Cerebellum (tissue), 4 donors: ENCODE measurements at places on chromosomes 2 and 18. TPM values are rescaled to one million over a fixed set of nuclear protein-coding genes. Genes with fewer than 3 reads are reported as not detected.

The ZSWIM2 gene
- 0.18 TPM for total RNA-seq

The PDCL3 gene
- 7.1 TPM for total RNA-seq

The SULT1C2 gene
- total RNA-seq, result 0.73 TPM

The C2orf42 gene
- 20.4 TPM for total RNA-seq

The ALK gene
- 6.4 TPM for total RNA-seq

The MYO5B gene
- 5.5 TPM for total RNA-seq

The DSG4 gene
- not detected for total RNA-seq

The ROCK1 gene
- total RNA-seq, result 73.0 TPM

The RND3 gene
- total RNA-seq, result 101 TPM

The AFF3 gene
- 69.8 TPM for total RNA-seq

The PRKAG3 gene
- total RNA-seq, result not detected

The SNORC gene
- 4.2 TPM for total RNA-seq

The LHCGR gene
- 1.5 TPM for total RNA-seq

The YWHAQ gene
- 467 TPM for total RNA-seq

GRCh38 chr2:161358838-161359237, 50.6 kb downstream of the PSMD14 start:
- no peak for DNase-seq

DNA sequence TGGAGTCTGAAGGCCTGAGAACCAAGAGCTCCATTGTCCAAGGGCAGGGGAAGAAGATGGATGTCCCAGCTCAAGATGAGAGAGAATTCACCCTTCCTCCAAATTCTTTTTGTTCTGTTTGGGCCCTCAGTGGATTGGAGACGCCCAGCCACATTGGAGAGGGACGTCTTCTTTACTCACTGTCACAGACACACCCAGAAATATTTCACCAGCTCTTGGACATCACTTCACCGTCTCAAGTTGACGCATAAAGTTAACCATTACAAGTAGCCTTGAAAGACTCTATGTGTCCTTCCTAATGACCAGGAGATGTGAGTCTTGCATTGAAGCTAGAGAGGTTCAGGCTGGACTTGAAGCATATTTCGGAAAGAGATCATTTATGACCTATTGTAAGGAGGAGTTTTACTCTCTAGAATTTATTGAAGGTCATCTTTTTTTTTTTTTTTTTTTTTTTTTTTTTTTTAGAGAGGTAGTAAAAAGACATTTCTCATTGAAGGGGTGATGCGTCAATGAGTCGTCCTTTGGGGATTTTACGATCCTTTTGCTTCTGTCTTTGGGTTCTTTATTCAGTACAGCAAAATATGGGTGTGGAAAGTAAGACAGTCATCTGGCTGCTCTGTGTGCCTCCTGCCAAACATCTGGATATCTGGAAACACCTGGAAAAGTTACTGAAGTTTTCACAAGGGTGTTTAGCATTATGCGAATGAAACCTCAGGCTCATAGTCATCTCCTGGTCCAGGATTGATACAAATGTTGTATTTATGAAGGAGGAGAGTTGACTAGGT, 118.1 kb downstream of the PRPF40A start:
- no peak for DNase-seq

DNA sequence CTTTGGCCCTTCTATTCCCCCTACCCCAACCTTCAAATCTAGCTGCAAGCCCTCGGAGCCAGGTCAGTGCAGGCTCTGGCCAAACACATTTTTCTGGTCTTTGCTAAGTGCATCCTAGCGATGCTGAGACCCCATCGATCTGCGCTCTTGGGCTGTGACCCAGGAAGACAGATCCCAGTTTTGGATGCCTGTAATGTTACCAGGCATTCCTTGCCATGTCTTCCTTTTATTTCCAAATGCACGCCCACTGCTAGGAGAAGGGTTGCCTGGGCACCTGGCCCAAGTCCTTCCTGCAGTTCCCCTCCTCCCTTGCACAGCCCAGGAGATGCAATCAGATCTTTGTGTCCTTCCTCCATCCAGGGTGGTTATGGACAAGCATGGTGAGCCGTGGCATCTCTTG, 124.6 kb downstream of the TPGS2 start:
- DNase-seq, result no peak

DNA sequence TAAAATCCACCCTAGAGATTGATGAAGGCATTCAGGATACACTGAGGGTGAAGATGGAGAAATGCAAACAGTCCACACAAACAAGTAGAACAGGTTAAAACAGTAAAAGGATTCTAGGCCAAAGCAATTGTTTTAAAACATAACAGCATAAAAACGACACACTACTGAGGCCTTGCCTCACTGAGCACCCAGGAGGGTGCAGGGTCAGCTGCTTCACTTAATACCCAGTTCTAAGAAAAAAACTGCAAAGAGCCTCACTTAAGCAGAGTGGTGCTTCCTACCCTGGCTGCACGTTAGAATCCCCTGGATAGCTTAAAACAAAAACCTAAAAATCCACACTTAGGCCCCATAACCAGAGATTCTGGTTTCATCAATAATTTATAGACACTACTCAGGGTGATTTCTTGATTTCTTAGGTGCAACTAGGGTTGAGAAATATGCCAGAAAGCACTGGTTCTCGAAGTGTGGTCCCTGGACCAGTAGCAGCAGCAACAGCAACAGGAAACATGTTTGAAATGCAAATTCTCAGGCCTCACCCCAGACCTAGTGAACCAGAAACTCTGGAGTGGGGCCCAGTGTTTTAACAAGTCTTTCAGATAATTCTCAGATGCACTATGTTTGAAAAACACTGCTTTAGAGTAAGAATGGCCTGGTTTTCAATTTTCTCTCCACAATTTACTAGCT, 279.1 kb downstream of the ZEB2 start:
- no peak for DNase-seq

DNA sequence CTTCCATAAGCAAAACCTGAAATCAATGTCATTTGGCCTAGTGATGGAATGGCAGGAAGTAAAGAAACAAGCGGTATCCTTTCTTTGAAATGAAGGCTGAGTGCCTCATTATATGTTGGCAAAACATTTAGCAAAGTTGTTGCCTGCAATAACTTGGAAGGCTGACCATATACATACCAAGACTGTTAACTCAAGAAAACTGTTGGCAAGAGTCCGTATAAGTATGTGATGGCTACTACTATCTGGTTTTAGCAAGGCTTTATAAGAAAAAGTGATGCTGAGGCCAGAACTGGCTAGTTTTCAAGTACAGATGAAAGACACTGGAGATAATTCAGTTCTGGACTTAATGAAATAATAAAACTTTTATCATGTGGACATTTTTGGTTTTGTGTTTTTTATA, 356.2 kb downstream of the ZNF521 start:
- DNase-seq, result no peak

DNA sequence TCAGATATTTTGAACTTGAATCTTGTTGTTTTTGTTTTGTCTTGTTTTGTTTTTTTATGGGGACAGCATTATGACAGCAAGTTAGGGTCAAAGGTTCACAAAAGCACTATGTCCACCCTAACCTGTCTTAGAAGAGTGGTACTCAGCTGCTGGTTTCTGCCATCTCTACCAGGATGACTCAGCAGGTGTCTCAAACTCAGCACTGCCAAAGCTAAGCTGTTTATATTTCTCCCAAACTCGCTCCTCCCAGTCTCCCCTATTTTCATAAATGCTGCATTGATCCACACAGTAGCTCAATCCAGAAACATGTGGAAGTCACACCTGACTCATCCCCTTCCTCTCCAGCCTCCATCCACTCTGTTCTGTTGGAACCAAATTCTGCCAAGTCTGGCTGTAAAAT, 134.9 kb downstream of the ZBTB7C start:
- no peak for DNase-seq

DNA sequence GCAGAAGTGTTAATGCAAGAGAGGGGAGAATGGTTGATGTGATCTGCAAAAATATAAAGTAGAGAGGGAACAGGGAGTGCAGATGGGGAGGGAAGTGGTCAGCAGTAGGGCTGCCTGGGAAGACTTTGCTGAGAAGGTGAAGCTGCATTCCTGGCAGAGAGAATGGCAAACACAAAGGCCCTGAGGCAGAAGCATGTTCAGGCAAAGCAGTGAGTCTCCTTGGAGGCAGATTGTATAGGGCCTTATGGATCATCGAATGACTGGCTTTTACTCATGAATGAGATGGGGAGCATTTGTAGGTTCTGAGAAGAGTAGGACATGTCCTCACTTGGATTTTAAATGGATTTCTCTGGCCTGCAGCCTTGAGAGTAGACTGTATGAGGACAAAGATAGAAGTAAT, 9.5 kb downstream of the ITGA6 start:
- DNase-seq, result no peak

DNA sequence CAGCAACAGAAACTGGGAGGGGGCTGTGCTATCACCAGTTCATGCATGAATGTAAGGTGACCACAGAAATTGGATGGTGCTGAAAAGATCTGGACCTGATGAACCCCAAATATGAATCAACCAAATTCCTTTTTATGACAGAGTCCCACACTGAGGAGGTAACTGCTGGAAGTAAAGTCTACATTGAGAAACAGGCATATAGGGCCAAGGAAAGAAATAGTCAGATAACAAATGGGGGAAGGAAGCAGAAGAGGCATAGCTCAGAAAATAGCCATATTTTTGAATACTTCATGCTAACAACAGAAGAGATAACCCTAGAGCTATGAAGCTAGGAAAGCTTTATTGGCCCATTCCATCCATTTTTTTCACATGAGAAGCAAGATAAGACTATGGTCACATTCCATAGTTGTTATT, 25.8 kb downstream of the ZC3H6 start:
- no peak for DNase-seq

DNA sequence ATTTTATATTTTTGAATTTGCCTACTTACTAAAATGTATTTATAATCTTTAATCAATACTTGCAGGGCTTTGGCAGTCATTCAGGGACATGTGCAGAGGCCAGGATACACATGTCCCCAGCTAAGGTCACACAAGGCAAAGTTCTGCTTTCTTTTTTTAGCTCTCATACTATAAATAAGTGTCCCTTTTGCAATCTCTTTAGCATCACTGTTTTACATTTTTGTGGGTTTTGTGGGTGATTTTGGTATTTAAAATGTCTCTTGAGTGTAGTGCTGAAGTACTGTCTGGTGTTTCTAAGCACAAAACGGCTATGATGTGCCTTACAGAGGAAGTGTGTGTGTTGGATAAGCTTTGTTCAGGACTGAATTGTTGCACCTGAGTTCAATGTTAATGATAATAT, 309.0 kb upstream of the GULP1 start:
- DNase-seq, result no peak

DNA sequence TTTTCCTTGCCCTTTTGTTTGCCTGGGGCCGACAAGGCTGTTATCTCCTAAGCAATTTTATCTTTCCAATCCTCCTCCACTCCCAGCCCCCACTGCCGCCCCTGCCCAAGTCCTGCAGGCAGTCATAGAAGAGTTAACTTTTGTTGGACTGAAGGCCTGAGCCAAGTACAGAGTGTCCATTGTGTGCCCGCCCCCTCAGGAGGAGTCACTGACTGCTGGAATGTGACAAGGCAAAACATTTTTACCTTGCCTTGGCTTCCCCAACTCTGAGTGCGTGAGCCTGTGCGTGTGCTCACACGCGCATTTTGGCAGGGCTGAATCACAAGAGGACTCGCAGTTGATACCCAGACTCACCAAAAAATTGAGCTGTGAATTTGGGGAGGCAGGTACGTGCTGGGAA, 16.2 kb downstream of the SETBP1 start:
- DNase-seq, result no peak

DNA sequence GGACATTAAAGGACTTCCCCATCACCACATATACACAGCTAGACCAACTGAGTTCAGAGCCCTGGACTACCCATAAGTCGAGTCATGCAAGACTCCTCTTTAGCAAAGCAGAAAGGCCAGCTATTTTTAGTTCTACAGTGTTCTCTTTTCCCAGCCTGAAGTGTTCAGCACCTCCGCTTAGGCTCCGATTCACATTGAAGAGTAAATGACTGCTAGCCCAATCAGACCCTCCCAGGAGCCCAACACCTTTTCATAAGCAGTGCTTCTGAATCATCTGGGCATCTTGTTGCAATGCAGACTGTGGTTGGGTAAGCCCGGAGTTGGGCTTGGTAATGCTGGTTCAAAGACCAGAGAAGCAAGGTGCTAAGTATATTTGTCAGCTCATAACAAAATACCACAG, 138.6 kb upstream of the MSH6 start:
- no peak for DNase-seq

- peak; percentile 75 for DNase-seq
Observed at GRCh38 chr2:64975232-64975821, 13.9 kb upstream of the SLC1A4 start.

GRCh38 chr2:9703701-9704221, 73.0 kb upstream of the YWHAQ start:
- no peak for DNase-seq

DNA sequence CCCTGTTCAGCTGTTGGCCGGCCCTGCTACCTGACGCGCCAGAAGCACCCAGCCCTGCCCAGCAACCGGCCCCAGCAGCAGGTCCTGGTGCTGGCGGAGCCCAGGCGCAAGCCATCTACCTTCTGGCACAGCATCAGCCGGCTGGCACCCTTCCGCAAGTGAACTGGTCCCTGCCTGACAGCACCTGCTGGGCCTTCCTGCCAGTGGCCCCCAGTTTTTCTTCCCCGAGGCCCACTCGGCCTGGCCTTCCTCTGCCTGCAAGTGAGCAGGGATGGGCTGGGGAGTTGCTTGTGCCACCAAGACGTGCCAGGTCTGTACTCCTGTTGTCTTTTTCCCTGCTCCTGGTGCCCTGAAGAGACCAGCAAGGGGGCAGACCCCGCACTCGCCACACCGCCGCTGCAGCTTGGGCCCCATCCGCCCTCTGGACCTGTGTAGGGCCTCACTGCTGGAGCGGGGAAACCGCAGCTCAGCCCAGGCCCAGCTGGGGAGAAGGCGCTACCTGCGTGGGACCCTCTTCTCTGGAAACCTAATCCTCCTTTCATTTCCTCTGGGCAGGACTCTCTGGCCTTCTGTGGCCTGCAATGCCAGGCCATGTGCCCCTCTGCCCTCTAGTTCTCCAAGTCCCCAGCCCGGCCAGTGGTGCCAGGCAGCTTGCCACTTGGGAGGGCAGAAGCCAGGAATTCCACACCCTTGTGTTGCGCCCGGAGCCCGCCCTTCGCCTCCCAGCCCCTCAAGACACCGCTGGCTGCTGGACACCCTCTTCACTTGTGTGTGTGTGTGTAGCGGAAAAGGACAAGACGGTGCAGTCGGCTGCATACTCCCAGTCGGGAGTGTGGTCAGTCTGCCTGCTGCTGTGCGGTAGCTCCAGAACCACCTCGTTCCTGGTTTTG, 47.0 kb downstream of the FAM168B start:
- DNase-seq, result peak; percentile 42

DNA sequence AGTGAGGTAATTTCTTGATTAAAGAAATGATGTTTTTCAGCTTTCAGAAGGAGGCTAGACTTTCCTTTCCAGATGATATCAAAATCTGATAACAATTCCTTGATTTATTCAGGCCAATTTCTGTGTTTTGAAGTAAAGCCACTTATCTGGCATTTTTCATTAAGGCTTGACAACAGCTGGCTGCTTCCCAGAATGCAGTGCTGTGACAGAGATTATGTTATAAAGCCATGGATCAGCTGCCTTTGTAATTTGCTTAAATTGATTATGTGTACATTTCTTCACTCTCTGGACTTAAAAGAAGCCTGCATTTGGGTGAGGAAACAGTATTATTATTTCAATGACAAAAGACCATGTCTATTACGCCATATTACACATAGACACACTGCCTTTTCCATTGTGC, 136.0 kb downstream of the PLCL1 start:
- no peak for DNase-seq

- DNase-seq, result no peak
Observed at GRCh38 chr18:79498662-79499061, 102.9 kb downstream of the NFATC1 start.
